ENCODE measurements at places on chromosomes 2 and 18.
A peak's percentile ranks its signal among the peaks of the same experiment; 100 is the strongest.

DNA sequence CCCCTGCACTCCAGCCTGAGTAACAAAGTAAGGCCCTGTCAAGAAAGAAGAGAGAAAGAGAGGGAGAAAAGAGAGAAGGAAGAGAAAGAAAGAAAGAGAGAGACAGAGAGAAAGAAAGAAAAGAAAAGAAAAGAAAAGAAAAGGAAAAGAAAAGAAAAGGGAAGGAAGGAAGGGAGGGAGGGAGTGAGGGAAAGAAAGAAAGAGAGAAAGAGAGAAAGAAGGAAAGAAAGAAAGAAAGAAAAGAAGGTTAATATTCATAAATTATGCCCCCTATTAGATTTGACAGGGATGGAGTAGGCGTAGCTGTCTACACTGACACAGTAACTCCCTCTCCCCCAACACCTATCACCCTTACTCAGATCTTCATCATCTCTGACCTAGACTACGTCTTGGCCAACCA is 202.3 kb downstream of the SP3 start:
- no peak for DNase-seq

DNA sequence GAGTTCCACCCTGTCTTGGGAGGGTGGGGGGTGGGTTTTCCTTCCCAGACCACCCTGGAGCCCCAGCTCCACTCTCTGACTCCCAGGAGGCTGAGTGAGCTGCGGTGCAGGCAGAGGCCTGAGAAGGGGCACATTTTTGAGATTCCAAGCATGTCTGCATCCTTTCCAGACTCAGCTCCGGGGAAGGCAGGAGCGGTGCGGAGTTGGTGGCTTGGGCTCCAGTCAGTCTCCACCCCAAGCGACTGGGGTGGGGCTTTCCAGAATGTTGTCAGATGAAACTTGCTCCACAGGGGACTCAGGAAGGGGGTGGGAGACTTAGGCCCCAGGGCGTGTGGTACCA is 44.2 kb upstream of the HS6ST1 start:
- peak; percentile 52 for DNase-seq

DNA sequence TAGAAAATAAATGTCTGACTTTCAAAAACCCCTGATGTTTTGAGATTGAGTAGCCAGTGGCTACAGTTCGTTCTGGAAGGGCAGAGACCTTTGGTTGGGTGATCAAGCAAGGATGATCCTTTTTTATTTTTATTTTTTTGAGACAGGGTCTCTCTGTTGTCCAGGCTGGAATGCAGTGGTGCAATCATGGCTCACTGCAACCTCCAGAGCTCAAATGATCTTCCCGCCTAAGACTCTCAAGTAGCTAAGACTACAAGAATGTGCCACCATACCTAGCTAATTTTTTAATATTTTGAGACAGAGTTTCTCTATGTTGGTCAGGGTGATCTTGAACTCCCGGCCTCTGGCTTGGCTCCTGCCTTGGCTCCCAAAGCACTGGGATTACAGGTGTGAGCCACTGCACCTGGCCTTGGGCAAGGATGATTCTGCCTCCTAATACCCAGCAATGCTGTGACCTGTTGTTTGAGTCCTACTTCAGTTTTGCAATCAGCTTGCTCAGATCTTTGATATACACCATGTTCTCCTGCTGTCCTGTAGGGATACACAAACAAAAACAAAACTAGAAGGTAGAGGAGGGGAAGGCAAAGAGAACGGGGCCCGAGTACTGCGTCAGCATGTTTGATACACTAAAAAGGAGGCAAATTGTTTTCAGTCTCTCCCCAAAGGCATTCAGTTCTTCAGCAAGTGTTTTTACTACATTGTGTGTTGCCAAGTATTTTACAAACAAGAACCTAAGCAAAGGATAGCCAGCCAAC is 59.2 kb upstream of the LYPD6B start:
- no peak for DNase-seq

GRCh38 chr2:100194951-100195350 is 52.6 kb upstream of the AFF3 start:
- no peak for DNase-seq

DNA sequence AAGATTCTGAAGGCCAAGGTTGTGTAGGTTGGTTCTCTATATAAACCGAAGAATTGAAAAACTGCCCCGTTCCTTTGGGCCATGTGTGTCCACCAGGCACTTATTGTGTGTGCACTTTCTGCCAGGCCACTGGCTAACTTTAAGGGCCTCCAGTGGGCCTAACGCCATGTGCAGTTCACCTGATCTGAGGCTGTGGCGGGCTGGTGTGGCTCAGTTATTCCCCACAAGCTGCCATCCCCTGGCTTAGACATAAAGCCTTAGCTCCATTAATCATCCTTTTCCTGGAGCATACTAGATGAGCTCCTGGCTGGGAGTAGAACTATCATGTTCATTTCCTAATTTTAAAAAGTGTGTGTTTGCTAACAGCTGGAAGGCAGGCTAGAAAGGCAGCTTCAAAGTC is 304.1 kb upstream of the TNP1 start:
- DNase-seq, result peak; percentile 23

GRCh38 chr18:43662657-43663056 is 385.4 kb upstream of the SYT4 start:
- peak; percentile 92 for DNase-seq

DNA sequence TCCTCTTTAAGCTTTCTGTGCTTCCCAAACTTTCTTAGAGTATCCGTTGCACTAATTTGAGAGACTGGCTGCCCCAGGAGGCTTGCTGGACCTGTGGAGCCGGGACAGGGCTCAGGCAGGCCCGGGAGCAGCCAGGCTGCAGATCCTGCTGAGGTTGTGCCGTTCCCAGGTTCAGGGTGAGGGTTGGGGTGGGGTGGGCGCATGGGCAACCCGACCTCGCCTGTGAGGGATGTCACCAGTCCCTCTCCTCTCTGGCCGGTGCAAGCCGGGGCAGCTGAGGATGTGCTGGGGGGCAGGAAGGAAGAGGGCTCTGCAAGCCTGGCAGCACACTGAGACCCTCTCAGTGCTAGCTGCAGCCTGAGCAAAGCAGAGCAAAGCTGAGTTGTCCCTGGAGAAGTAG is 57.6 kb downstream of the DYSF start:
- DNase-seq, result no peak

DNA sequence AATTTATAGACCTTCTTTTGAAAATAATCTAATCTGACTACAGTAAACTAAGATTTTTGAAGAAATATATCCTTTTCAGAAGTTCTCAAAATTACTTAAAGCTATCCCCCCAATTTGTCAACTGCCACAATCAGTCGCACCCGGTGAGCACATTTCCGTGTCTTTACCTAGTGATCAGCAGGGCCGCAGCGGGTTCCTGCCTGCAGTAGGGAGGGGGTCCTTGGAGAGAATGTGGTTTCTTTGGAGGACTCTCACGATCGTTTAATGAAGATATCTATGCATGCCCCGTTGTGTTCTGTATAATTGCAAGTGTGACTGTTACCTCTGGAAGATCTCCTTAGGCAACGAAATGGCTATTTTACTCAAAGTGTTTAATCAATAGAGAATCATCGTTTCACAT is 251.9 kb upstream of the RAB12 start:
- DNase-seq, result no peak

GRCh38 chr2:9654452-9655100 is 23.8 kb upstream of the YWHAQ start:
- peak; percentile 12 for DNase-seq

GRCh38 chr2:112880696-112881095 is 30.3 kb upstream of the IL37 start:
- no peak for DNase-seq

- peak; percentile 44 for DNase-seq
Observed at GRCh38 chr2:202592566-202592965, 42.2 kb upstream of the FAM117B start.

GRCh38 chr2:52402128-52402527 is 1365.5 kb upstream of the CHAC2 start:
- DNase-seq, result no peak

- DNase-seq, result no peak
Observed at GRCh38 chr2:136156411-136156810, 38.5 kb upstream of the CXCR4 start.

DNA sequence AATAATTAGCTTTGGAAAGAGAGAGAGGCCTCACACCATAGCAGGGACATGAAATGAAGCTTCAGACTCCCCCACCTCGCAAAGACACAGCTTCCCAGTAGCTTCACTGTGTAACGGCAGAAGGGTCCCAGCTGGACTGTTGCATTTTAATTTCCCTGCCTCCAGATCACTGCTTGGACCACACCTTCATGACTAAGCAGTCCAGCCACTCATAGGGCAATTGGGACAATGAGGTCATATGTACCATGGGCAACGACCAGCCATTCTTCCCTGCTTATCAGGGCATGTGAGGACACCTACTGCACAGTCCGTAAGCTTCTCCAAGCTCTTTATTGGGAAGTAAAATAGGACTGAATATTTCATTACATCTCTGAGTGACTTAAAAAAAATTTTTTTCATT is 183.0 kb downstream of the MREG start:
- DNase-seq, result peak; percentile 96

- DNase-seq, result peak; percentile 17
Observed at GRCh38 chr2:64840426-64840881, 148.7 kb upstream of the SLC1A4 start.

DNA sequence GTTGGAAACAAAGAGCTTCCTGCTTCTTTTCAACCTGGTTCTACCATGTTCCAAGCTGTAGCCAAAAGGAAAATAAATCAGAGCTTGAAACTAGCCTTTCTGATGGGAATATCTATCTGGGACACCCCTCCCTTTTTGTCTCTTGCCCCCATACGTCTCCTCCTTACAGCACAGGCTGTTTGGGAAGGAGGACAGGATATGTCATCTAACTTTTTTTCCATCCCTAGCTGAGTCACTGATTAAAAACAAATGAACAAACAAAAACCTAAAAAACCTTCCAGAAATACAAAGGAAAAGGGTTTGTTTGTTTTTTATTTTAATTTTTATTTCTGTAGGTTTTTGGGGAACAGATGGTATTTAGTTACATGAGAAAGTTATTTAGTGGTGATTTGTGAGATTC is 151.6 kb downstream of the FAM210A start:
- no peak for DNase-seq

GRCh38 chr2:32289165-32289999 is 11.7 kb downstream of the YIPF4 start:
- DNase-seq, result peak; percentile 91

GRCh38 chr2:90076311-90076710 is 1384.8 kb downstream of the RPIA start:
- no peak for DNase-seq

DNA sequence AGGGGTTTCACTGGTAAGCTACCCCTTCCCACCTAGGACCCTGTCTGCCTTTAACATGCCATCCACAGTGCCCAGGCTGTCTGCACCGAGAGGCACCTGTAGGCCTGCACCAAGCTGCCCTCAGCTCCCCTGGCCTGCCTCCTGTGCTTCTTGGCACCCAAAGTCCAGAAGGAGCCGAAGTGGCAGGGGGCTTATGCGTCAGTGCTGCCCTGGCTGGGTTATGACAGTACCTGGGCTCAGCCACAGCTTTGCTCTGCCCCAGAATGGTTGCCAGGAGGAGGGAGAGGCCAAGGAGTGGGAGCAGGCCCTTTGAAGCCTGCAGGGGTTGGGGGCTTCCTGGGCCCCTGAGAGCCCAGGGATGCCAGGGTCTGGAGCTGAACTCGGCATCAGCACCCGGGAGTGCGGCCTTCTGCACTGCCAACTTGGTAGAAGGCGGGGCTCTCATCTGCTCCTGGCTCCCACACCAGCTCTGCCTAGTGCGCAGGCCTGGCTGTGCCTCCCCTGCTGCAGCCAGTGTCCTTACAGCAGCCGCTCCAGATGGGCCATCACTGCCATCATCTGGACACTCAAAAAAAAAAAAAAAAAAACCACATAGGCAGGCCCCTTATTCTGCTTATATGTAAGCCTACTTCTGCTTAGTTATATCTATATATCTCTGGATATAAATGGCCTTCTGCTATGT is 155.4 kb downstream of the THSD7B start:
- DNase-seq, result no peak

GRCh38 chr2:102506743-102507142 is 33.7 kb downstream of the SLC9A4 start:
- no peak for DNase-seq

DNA sequence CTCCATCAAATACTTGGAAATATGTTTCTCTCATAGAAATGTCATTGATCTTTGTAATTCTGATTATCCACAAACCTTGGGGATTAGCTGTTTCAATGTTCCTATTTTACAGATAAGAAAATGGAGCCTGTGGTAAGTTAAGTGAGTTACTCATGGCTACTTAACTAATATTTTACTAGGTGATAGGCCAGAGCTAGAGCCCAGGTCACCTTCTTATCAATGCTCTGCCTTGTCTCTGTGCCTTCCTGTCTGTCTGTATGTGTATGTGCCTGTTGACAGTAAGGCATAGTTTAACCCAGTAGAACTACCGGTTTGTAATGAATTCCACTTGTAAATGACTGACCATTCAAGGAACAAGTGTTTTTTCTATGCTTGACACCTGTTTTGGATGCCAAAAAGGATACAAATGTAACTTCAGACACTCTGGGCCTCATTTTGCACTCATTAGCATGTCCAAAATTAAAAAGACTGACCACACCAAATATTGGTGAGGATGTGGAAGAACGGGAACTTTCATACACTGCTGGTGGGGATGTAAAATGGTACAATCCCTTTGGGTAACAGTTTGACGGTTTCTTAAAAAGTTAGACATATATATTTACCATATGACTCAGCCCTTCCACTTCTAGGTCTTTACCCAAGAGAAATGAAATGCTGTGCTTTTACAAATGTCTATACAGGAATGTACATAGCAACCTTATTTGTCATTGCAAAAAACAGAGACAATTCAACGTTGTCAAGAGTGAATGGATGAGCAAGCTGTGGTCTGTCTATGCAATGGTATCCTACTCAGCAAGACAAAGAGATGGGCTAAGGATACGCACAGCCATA is 19.6 kb upstream of the IL1A start:
- peak; percentile 43 for DNase-seq

DNA sequence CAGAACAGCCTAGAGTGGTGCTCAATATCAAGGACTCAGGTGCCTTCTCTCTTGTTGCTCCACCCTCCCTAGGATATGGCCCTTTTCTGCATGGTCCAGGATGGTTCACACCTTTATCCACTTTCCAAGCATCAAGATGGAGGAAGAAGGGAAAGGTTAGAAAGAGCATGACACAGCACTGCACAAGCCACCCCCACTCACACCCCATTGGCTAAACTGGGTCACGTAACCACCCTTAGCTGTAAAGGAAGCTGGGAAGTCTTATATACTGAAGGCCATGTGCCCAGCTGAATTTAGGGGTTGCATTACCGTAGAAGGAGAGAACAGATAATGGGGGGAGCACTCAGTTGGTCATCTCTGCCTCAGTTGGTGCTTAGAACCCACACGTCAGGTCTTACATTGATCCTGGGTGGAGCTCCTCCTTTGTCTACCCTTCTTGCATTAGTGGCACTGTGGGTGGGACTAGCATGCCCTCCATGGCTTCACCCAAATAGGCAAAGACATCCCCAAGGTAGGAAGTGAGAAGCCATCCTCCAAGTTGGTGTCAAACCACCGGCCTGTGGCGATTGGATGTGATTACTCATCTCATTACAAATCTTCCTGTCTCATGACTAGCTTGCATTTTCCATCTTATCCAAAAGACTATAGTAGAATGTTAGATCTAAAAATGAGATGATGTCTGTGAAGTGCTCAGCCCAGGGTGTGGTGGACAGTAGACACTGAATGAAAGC is 248.5 kb downstream of the HAUS1 start:
- DNase-seq, result no peak

GRCh38 chr2:230866756-230867523 is 2.2 kb downstream of the ITM2C start:
- DNase-seq, result peak; percentile 27

- DNase-seq, result peak; percentile 74
Observed at GRCh38 chr2:170530284-170530745, 184.8 kb upstream of the SP5 start.

GRCh38 chr2:168539945-168540344 is 83.9 kb downstream of the CERS6 start:
- no peak for DNase-seq

- no peak for DNase-seq
Observed at GRCh38 chr2:200309296-200310049, 3.0 kb downstream of the SPATS2L start.

- DNase-seq, result no peak
Observed at GRCh38 chr2:109370399-109371035, 241.5 kb downstream of the SH3RF3 start.
